ENCODE measurements at places on chromosomes 12 and 14. TPM values are rescaled to one million over a fixed set of nuclear protein-coding genes. Genes with fewer than 3 reads are reported as not detected.
A peak's percentile ranks its signal among the peaks of the same experiment; 100 is the strongest.

FZD10 gene
- 0.14 TPM for total RNA-seq

GPR84 gene
- total RNA-seq: not detected

KLHDC1 gene
- total RNA-seq: 2.6 TPM

PTHLH gene
- not detected for total RNA-seq

- no peak overlapping the region for H3K4me3 ChIP-seq
- no peaks in the 10 kb centered on the region for H3K4me1 ChIP-seq
- no peaks in the 10 kb centered on the region for H3K36me3 ChIP-seq
- no peak overlapping the region for H3K27ac ChIP-seq
- no peak for DNase-seq
Measured at GRCh38 chr14:104277416-104278213, 139.2 kb downstream of the KIF26A start.

- no peaks in the 10 kb centered on the region for H3K4me1 ChIP-seq
- peaks cover 36% of the 10 kb centered on the region for H3K36me3 ChIP-seq
- H3K27ac ChIP-seq: no peak overlapping the region
- no peaks in the 10 kb centered on the region for H3K27me3 ChIP-seq
- no peak overlapping the region for H3K4me3 ChIP-seq
Measured at GRCh38 chr12:12158858-12159257, 88.1 kb downstream of the BCL2L14 start.

DNA sequence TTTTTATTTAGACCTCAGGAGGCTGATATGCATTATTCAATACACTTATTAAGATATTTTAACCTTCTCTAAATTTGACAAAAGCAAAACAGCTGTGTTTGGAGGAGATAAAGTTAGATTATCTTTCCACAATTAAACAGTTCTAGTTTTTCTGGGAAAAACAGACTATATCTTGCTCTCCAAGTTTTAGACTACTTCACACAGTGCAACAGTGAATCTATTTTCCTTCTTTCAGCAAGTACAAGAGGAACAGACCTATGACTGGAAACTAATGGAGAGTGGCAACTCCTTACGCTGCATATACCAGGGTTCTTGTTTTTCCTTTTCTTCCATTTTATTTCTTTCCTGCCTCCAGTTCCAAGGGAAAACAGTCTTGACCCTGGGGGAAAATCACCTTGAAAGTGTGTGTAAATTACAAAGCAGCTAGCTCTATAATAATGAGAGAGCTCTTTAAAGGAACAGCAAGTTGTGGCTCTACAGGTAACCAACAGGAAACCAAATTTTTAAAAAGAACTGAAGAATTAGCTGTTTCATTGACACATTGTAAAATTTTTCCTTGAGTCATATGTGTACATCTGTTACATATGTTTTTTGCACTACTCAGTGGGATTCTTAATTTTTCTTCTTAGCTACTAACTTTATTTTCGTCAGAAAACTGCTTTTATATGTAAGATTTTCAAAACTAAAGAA lies 27.4 kb downstream of the DNM1L start:
- no peaks in the 10 kb centered on the region for H3K27me3 ChIP-seq
- no peak for DNase-seq
- H3K4me1 ChIP-seq: no peaks in the 10 kb centered on the region
- H3K36me3 ChIP-seq: peaks cover 19% of the 10 kb centered on the region
- no peak overlapping the region for H3K27ac ChIP-seq

GRCh38 chr12:67893022-67893580 lies 96.1 kb upstream of the IFNG-AS1 start:
- peak overlapping the region; percentile 85 for H3K27ac ChIP-seq
- H3K27me3 ChIP-seq: no peaks in the 10 kb centered on the region
- no peak for DNase-seq
- H3K4me1 ChIP-seq: peaks cover 50% of the 10 kb centered on the region
- no peak overlapping the region for H3K4me3 ChIP-seq

- no peak overlapping the region for H3K4me3 ChIP-seq
- H3K4me1 ChIP-seq: peaks cover 5% of the 10 kb centered on the region
- DNase-seq: peak; percentile 55
- H3K27ac ChIP-seq: no peak overlapping the region
Measured at GRCh38 chr12:27610374-27610773, 85.9 kb upstream of the REP15 start.

- no peaks in the 10 kb centered on the region for H3K36me3 ChIP-seq
- H3K27me3 ChIP-seq: no peaks in the 10 kb centered on the region
- no peak for DNase-seq
- no peak overlapping the region for H3K27ac ChIP-seq
- no peaks in the 10 kb centered on the region for H3K4me1 ChIP-seq
- H3K4me3 ChIP-seq: no peak overlapping the region
Measured at GRCh38 chr14:30267141-30267540, 291.8 kb upstream of the G2E3 start.

DNA sequence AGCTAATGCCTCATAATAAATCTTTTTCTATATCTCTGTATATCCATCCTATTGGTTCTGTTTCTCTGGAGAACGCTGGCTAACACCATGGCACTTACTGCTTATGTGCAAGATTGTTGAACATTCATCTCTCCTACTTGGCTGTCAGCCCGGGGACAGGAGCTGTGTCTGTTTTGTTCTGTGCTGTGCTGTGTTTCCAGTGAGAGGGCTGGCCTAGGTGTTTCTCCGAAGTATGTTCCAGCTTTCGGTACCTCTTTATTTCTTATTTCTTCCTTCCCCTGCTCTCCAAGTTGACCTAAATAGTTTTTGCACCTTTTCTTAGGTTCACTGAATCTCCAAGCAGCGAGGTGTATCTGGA lies 18.8 kb upstream of the NR4A1 start:
- H3K36me3 ChIP-seq: no peaks in the 10 kb centered on the region
- H3K4me1 ChIP-seq: peaks cover 23% of the 10 kb centered on the region
- DNase-seq: no peak
- H3K27me3 ChIP-seq: peaks cover 2% of the 10 kb centered on the region
- H3K4me3 ChIP-seq: peak overlapping the region; percentile 22

All from cardiac muscle cell (in vitro differentiated cells and primary cell).